ENCODE measurements at places on chromosomes 2 and 18. TPM values are rescaled to one million over a fixed set of nuclear protein-coding genes. Genes with fewer than 3 reads are reported as not detected.

DNA sequence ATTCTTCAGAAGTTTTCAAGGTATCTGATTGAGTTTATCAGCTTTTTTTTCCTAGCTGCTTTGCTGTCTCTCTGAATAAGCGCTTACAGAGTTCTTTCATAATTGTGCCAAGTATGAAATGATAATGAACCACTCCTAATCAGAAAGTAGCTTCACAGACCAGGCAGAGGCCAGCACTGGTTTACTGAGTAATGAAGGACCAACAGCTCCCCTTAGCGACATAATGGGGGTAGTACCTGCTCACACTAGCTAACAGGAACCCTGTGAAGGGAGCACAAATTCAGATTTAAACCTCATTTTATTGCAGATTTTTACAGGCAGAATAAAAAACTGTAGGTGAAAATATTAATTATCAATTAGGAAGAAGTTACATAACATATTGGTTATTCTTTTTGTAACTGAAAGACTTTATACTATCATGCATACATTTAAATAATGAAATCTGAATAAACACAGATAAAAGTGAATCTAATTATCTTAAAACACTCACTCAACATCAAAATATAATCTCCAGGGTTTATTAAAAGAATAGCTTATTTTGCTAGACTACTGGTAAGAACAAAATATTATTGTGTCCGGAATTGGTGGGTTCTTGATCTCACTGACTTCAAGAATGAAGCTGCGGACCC lies 53.7 kb upstream of the LRRC30 start:
- H3K27me3 ChIP-seq: no peaks in the 10 kb centered on the region
- H3K4me3 ChIP-seq: no peak overlapping the region
- no peaks in the 10 kb centered on the region for H3K36me3 ChIP-seq

DNA sequence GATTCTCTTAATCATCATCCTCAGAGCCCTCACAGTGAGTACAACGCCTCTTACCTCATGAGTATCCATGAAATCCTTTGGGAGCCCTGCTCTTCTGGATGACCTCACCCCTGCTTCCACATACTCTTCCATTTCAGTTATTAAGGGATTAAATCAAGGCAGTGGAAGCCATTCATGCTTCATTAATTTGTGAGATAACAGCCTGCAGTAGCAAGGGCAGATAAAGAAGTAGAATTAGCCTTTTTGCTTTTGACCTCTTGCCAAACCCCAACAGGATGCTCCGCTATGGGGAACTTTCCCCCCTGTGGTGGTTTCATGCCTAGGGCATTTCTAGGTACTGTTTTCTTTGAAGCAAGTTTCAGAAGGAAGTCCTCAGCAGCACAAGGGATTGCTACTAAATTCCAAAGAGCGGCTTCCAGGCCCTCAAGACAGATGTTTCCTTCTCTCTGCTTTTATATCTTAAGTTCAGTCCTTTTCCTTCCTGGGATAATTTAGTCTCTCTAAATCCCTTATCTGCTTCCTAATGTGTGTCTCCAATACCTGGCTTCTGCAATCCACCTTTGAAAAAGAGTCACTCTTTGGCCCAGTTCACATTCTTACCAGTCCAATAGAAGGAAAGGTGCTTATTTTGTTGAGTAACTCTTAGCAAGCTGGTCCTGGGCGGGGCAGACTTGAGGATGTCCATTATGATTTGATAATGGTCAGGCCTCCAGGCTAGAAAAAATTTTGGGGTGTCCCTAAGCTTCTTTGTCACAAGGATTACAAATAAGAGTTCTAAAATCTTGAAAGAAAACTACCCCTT lies 76.9 kb downstream of the MYO1B start:
- no peaks in the 10 kb centered on the region for H3K27me3 ChIP-seq
- H3K4me3 ChIP-seq: no peak overlapping the region
- no peaks in the 10 kb centered on the region for H3K36me3 ChIP-seq
- no peak overlapping the region for H3K27ac ChIP-seq
- DNase-seq: no peak

Gene ALLC
- polyA plus RNA-seq: 1.4 TPM

Gene GPR39
- polyA plus RNA-seq: 3.3 TPM
